ENCODE measurements at places on chromosomes 12 and 14.

DNA sequence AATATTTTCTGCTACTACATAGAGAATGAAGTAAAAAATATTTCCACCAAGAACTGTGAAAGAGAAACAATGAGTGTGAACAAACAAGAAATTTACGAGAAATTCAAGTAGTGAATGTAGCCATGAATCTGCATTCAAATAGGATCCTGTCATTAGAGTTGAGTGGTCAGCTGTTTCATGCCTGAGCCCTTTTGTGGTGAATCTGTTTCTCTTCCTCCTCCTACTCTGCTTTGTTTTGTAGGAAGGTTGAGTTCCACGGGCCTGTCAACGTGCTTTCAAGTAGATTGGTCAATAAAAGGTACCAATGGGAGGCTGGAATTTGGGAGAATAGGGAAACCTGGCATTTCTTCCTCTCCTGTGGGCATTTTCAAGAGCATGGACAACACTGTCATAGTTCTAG is 1749.6 kb upstream of the FLRT2 start:
- DNase-seq, result no peak

GRCh38 chr12:69732088-69732487 is 6.6 kb upstream of the RAB3IP start:
- no peak for DNase-seq

DNA sequence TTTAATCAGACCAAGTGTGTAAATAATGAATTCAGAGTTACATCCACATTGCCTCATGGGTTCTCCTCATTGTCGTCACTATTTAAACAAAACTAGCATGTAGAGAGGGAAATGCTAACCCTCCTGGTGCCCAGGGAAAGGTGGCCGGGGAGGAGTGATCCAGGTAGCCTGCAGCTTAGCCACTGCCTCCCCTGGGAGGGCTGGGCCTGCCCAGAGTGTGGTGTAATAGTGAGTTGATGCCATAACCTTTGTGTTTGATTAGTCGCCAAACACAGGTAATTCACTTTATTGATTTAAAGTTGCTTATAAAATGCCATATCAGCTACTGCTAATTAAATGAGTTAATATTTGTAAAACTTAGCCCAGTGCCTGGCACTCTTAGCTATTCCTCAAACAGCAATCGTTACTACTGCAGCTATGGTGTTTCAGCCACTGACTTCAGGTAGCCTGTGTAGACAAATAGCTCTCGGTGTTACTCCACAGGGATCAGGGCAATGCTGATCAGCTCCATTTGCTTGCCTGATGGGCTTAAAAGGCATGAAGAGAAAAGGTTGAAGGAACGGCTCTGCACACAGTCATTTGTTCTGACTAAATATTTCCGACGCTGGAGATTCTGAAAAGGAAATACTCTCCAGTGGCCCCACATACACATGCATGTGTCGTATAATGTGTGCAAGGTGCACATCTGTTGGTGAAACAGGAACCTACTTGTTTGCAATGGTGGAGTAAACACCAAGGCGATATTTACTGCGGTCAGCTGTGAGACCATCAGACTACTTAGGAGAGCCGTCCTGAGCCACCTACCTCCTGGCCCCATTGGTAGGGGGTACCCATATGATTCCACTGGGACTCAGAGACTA is 45.7 kb upstream of the PRMT8 start:
- DNase-seq, result no peak

GRCh38 chr12:6854036-6854435 is 2.1 kb downstream of the USP5 start:
- DNase-seq, result no peak

DNA sequence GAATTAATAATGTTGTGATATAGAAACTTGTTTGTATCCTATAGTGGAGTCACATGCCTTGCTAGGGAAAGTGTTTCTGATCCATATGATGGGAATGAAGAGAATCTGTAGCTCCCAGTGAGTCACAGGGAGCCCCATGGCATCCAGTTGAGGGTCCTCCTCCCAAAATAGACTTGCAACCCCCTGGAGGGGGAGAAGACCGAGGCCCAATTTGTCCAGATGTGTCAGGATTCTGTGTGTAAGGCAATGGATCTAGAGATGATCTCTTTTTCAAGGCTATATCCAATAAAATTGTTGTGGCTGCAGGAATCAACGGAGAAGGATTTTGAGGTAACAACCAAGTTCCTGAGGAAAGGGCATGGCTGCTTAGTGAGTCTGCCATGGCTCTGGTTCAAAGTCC is 121.8 kb downstream of the BCL11B start:
- DNase-seq, result no peak

DNA sequence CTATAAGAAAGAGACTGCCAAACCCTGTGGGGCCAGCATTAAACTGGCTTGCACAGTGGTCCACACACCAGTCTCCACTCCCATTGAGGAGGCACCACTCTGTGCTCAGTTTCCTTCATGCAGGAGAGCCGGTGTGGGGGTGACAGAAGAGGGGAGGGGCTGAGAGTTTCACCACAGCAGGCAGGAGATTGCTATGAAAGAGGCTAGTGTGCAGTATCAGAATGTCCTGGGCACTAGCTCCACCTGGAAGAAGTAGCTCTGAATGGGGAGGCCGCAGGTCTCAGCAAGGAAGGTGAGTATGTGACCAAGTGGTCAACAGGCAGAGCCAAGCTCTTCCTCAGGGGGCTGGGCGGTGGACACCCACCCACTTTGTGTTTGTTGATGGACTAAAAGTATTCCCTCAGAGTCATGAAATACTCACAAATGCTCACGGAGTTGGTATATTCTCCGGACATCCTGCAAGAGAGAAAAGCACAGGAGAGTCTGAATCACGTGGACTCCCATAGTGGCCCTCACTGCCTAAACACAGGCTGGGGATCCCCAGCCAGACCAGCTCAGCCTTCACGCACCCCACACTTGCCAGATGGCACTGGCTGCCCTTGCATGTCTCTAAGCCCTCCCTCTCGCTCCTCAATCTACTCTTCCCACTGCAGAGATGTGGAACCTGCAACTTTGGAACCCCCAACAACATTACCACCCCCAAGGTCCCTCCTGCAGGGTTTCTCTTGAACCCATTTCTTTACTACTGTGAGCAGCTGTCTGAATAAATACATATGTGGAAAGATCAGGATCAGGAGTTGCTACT is 7.8 kb upstream of the KRT72 start:
- DNase-seq, result no peak

- DNase-seq, result no peak
These were observed 34.6 kb upstream of the MEG3 start for GRCh38 chr14:100791348-100791735.

All from Kasumi-1 (cell line).